NCI-H2081 treated with DMSO at 0.1 percent for 48 hours (cell line): ENCODE measurements at places on chromosomes 4 and X.

GRCh38 chr4:163249042-163249441, 82.4 kb upstream of the NAF1 start:
- DNase-seq = no peak

DNA sequence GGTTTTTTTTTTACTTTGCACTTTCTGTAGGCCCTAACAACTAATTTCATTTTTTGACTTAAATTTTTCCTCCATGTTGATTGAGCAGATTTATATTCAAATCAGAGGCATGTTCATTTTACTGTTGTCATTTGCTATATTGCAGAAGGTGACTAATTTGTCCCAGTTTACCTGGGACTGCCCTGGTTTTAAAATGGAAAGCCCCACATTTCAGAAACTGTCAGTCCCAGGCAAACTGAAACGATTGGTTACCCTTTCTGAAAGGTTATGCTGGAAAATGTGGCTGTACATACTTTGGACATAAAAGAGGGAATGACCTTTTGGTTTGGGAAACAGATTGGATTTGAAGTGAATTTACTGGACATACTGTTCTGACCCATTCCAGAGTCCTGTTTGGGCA, 160.0 kb downstream of the SPCS3 start:
- DNase-seq = no peak

- DNase-seq = no peak
These were observed 28.3 kb downstream of the LANCL3 start for GRCh38 chrX:37599729-37600128.

DNA sequence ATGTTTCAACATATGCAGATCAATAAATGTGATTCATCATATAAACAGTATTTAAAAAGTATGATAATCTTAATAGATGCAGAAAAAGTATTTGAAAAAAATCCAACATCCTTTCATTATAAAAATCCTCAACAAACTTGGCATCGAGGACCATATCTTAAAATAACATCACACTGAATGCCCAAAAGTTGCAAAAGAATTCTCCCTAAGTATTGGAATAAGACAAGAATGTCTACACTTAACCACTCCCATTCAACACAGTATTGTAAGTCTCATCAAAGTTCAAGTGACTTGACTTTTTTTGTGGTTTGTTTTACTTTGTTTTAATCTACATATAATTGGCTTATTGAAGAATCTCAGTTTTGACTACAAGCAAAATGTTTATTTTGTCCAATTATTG, 779.0 kb upstream of the SLIT2 start:
- no peak for DNase-seq

GRCh38 chrX:152814048-152814447, 16.5 kb downstream of the CETN2 start:
- DNase-seq = no peak

- no peak for DNase-seq
These were observed 5.7 kb upstream of the SLC25A4 start for GRCh38 chr4:185137233-185137925.

DNA sequence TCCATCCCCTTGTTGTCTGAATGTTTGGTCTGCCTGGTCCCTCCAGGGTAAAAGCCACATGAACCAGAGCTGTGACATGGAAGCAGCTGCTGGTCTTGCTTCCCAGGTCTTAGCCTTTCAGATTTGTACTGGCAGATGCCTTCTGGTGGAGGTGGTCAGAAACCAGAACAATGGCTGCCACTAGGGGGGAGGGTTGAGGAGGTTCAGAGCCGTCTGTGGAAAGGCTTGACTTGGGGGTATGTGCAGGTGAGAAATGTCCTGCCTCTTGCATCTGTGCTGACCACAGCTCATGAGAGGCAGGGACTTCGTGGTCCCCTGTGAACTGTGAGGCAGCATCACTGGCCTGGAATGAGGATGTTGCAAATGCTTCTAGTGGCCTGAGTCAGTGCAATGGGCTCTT, 144.2 kb upstream of the WDR1 start:
- DNase-seq = no peak

DNA sequence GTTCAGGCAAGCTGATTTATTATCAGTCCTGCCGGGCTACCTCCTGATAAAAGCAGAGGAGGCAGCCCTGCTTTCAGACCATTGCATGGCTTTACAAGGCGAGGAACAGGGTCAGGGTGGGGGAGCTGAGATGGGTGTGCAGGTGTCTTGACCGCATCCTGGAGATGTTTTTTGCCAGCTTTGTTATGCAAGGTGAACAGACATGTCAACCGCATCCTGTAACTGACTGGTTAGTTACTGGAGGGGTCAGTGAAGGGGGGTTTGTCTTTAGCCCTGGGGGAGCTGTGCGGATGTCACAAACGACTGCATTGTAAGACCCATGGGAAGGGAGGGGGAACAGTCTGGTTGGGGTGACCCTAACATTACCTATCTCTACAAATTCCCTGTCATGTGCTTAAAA, 10.0 kb downstream of the ADAM29 start:
- DNase-seq = no peak

DNA sequence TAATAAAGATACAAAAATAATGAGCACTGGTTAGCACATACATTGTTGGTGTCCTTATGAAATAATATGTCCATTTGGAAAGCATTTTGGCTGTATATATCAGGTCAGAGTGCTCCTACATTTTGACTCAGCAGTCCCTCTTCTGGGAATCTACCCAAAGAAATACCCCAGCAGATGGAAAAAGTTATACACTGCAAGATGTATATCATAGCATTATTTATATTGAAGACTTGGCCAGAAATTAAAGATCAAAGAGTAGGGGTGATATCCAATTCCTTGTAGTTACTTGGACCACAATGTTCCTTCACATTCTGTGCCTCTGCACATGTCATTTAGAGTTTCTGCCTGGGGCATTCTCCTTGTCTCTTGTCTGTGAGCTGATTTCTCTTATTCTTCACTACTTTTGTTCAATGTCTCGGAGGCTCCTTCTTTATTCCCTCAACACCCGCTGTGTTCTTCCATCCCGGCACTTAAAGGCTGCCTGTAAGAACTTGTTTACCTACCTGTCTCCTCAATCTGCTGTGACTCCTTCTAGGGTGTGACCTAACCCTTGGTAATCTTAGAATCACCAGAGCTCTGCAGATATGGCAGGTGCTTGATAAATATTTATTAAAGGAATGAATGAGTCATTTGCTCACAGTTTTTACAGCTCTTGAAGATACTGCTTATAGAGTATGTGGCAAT, 3.1 kb upstream of the TSPAN5 start:
- DNase-seq = no peak

- DNase-seq = no peak
These were observed 6.7 kb upstream of the ERCC6L start for GRCh38 chrX:72245461-72246089.

- no peak for DNase-seq
These were observed 107.6 kb upstream of the FAM9B start for GRCh38 chrX:9141496-9141895.

- DNase-seq = no peak
These were observed 40.4 kb upstream of the PPP1R2C start for GRCh38 chrX:42818151-42818921.

DNA sequence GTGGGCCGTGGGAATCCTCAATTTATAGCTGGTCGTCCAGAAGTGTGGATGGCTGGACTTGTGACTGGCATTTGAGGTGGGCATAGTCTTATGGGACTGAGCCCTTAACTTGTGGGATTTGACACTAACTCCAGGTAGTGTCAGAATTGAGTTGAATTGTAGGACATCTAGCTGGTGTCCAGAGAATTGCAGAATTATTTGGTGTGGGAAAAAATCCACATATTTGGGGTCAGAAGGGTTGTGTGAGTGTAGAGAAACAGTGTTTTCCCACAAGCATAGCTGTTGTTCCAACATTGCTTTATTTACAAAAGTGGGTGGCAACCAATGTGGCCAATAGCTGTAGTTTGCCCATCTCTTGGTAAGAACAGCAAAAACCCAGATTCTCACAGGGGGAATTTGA, 91.3 kb downstream of the MOSPD2 start:
- no peak for DNase-seq

- DNase-seq = peak; percentile 26
These were observed at the start of gene GABRG1 for GRCh38 chr4:46123913-46124755. GABRG1 (minus strand) TSS chr4:46124054; CDS start chr4:46123913, 141 bp downstream.

DNA sequence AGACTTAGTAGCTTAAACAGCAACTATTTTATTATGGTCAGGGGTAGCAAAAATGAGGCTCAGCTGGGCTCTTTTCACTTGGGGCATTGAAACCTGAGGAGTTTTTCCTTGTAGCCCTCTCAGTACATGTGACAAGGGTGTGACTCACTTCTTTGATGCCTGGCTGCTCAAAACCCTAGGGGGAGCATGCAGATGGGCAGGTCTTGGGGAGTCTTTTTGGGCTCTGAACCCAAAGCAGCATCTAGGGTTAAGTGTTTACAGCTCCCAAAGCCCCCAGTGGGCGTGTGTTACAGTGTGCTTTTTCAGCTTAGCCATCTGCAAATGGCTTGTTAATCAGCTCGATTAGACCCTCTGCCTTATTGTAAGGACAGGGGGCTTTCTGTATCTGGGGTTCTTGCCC, 1752.7 kb downstream of the PCDH7 start:
- DNase-seq = no peak

GRCh38 chr4:5760246-5760645, 49.2 kb downstream of the EVC start:
- DNase-seq = no peak

GRCh38 chrX:107118322-107119147, at the start of gene RBM41:
RBM41 (minus strand) TSS chrX:107118822; CDS start chrX:107118773, 49 bp downstream.
- peak; percentile 58 for DNase-seq

- DNase-seq = no peak
These were observed 1.8 kb upstream of the ZCCHC4 start for GRCh38 chr4:25310803-25311166.

- DNase-seq = no peak
These were observed 18.5 kb downstream of the TENM3 start for GRCh38 chr4:182261651-182262223.

- no peak for DNase-seq
These were observed 32.4 kb upstream of the PDLIM3 start for GRCh38 chr4:185567381-185568376.

- DNase-seq = no peak
These were observed 22.9 kb downstream of the PAGE2 start for GRCh38 chrX:55111578-55112254.

GRCh38 chr4:54217642-54218495, 11.2 kb upstream of the PDGFRA start:
- peak; percentile 57 for DNase-seq

GRCh38 chr4:51958199-51958968, 61.8 kb downstream of the LRRC66 start:
- no peak for DNase-seq

DNA sequence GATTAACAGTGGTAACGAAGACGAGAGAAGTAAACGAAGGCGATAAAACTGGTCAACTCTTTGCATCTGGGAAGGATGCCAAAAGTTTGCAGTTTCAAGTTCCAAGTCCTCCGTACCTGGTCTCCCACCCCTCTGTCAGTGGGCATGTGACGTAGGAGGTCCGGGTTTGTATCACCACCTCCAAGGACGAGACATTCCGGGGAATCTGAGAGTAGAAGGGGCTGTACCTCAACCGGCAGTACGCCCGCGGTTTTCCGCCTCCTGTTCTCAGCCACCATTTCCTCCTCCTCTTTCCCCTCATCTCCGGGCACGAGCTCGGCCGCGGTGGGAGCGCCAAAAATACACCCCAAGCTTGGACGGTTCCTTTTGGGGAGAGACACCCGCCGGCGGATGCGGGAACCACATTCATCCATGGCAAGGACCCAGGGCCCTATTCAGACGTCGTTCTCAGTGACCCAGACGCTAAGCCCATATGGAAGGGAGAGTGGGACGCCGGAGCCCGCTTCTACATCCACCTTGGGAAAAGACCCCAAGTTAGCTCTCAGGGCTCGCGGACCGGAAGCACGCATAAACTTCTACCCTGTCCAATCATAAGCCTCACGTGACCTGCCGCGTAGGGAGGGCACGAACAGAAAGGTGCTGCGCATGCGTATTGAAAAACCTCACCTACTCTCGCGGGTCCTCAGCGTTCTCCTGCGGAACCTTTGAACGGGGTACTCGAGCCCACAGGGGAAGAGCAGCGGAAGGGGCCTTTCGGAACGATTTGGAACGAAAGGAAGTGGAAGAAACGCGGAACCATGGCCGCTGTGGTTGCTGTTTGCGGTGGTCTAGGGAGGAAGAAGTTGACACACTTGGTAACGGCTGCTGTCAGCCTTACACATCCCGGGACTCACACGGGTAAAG, at the start of the genes HELQ and MRPS18C:
HELQ (minus strand) TSS at position 543 of the 903 bp plus-strand sequence; CDS start at position 413, 130 bp downstream.
MRPS18C (plus strand) TSS at position 778 of the 903 bp plus-strand sequence; CDS start at position 798, 20 bp downstream.
- DNase-seq = peak; percentile 81

GRCh38 chrX:150547375-150548115, 20.9 kb upstream of the MTM1 start:
- no peak for DNase-seq

GRCh38 chrX:18410038-18410437, 15.4 kb upstream of the CDKL5 start:
- no peak for DNase-seq

DNA sequence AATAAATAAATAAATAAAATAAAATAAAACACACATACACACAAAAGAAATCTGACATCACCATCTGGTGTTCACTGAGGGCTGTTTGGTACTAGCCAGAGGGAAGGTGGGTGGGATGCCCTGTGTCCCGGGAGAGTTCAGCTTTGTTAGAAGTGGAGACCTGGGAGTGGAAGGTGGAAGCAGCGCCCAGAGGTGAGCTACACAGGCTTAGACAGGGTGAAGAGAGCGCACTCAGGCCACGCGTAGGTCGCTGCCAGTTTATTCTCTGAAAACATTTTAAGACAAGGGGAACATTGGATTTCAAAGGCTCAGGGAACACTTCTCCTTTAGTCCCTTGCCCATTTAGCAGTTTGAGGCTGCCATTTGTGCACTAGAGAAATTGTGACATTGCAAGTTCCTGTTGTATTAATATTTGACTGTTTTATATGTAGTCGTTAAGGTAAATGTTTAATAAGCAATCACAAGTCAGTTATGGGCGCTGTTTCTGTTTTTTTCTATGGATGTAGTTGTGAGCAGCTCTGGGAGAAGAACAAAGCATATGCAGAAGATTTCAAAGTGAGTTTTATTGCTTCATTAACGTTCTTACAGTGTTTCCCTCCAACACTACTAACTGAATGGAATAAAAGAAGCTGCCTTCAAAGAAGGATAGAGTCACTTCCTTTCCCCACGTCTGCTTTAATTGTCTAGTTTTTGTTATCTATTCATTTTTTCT, 405.5 kb upstream of the NR3C2 start:
- DNase-seq = no peak

GRCh38 chr4:159434114-159434870, 331.4 kb downstream of the RAPGEF2 start:
- no peak for DNase-seq

GRCh38 chr4:31793907-31794306, 1073.7 kb downstream of the PCDH7 start:
- DNase-seq = no peak

GRCh38 chr4:142845293-142846107, 601 bp downstream of the INPP4B start:
- no peak for DNase-seq

- DNase-seq = no peak
These were observed 21.6 kb downstream of the TRPC3 start for GRCh38 chr4:121930304-121930703.

GRCh38 chr4:164748375-164748774, 5.6 kb upstream of the SMIM31 start:
- DNase-seq = no peak

- no peak for DNase-seq
These were observed 26.7 kb downstream of the BCLAF3 start for GRCh38 chrX:19964017-19964710.
